ENCODE measurements at places on chromosomes 12 and 14. TPM values are rescaled to one million over a fixed set of nuclear protein-coding genes. Genes with fewer than 3 reads are reported as not detected.

ASCL1 gene
- total RNA-seq = not detected

- no peak for DNase-seq
Measured at GRCh38 chr12:123531091-123531490, 2.4 kb downstream of the RILPL1 start.

DNA sequence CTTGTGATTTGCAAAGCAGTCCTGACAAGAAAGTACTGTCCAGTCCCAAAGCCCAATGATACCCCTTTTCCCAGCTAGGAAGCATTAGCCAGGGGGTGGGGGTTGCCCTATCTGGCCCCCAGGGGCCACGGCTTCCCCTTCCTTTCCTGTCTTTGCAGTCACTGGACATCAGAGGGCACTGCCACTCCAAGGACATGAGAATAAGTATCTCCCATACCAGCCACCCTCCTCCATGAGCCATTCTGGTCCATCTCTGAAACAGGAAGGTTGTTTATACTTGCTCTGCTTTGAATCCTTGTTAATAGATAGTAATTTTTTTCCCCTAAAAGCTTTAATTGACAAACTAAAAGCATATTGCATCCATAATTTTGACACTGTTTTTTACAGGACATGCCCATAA lies 29.7 kb downstream of the RBM19 start:
- no peak for DNase-seq

DNA sequence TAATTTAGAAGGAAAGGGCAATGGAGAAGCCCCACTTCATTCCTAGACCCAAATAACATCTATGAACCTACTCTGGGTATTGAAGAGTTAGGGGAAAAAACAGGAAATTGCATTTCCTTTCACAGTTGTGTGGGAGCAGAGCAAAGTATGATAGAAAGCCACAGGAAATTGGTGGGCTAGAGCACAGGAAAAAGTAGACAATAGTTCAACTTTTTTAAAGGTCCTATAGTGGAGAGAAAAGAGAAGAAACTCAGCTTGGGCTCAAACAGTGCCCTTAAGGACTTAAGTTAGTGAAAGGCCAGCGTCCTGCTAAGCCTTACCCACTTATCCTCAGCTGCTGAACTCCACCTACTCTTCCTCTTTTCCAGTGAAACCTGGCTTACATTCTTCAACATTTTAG lies 258.1 kb downstream of the DPY19L2 start:
- DNase-seq = no peak

DNA sequence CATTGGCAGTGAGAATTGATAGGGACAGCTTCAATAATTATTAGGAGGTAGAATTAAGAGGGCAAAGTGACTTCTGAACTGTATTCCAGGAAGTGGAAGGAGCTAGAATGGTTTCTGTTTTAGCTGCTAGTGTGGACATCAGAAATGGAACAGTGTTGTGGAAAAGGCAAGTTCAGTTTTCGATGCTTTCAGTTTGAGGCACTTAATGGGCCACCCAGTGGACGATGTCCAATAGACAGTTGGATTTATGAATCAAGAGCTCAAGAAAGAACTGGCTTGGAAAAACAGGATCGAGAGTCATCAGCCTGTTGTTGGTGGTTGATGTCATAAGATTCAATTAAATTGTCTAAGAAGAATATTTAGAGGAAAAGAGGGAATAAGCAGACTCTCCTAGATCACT lies 136.3 kb downstream of the DYRK2 start:
- DNase-seq = no peak

GRCh38 chr12:67803278-67803993 lies 154.9 kb downstream of the DYRK2 start:
- no peak for DNase-seq
